NCI-H460 (cell line): ENCODE measurements at places on chromosomes 4 and X.

DNA sequence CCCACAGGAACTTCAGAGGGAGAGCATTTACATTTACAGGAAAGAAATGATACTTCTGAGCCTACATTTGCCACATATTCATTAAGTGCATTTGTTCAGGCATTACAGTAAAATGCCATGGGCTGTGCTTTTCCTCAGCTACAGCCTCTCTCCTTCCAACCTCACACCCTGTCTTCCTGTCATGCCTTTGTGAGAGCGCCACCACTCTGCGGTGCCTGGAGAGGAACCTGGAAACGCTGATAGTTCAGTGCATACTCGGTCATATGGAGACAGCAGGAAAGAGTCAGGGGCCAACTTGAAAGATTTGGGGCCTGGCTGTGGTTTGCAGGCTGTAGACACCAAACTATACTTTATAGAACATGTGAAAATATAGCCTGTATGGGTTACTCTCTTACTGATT lies 40.5 kb downstream of the NFKB1 start:
- DNase-seq: no peak

DNA sequence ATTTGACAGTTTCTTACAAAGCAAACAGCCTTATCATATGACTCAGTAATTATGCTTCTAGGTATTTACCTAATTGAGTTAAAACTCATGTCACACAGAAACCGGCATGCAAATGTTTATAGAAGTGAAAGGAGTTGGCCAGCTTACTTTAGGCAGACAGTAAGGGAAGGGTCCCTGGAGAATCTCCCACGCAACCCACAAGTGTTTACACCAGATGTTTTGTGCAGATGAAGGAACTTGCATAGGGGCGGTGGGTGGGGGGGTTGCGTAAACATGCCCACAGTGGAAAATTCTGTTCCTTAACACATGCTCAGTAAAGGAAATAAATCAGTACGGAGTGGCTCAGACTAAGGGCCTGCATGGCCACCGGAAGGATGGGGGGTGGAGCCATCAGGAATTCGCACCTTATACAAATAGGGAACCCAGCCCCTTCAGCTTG lies 330.5 kb upstream of the AADAT start:
- DNase-seq: no peak

GRCh38 chr4:158781963-158782362 lies 13.1 kb downstream of the FNIP2 start:
- DNase-seq: no peak

GRCh38 chrX:8743126-8743732 lies 11.3 kb upstream of the ANOS1 start:
- peak; percentile 30 for DNase-seq

- peak; percentile 72 for DNase-seq
These were observed at the start of the genes DNAAF6 and NUP62CL for GRCh38 chrX:107205770-107206696. Gene DNAAF6, plus strand, starts transcription at chrX:107206611. Its CDS starts 6,265 bp downstream, at chrX:107212876. Gene NUP62CL, minus strand, starts transcription at chrX:107206433. Its CDS starts 31,287 bp downstream, at chrX:107175146.

- no peak for DNase-seq
These were observed 552 bp downstream of the NKRF start for GRCh38 chrX:119605464-119606279.

DNA sequence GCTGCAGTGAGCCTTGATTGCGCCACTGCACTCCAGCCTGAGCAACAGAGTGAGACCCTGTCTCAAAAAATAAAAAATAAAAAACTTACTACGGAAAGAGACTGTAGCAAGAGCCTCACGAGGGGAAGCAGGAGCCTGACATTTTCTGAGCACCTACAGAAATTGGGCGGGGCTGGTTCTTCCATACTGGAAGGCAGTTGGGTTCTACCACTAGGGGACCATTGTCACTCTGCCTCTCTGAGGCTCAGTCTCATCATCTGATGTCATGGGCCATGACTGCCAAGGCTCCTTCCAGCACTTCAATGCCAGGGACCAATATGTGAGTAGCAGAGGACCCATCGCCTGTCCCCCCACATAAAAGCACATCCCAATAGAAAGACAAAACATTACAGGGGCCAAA lies 8.2 kb downstream of the SH3KBP1 start:
- no peak for DNase-seq

DNA sequence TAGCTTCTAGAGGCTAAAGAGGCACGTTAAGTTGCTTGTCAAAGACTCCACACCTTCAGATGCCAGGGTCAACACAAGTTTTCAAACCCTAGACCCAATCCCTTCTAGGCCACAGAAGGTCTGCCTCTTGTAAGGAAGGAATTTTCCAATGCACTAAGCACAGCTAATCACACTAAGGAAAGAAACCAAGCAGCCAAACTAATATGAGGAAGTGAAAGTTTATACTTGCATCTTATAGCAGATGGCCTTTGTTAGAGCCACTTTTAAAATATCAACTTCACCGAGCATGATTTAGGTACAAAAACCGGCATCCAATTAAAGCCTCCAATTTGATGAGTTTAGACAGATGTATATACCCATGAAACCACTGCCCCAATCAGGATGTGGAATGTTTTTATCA lies 9.9 kb downstream of the FHL1 start:
- no peak for DNase-seq

- peak; percentile 92 for DNase-seq
These were observed 174.2 kb upstream of the JADE1 start for GRCh38 chr4:128635141-128635954.

- DNase-seq: no peak
These were observed 49.2 kb downstream of the IRF2 start for GRCh38 chr4:184424993-184425758.

DNA sequence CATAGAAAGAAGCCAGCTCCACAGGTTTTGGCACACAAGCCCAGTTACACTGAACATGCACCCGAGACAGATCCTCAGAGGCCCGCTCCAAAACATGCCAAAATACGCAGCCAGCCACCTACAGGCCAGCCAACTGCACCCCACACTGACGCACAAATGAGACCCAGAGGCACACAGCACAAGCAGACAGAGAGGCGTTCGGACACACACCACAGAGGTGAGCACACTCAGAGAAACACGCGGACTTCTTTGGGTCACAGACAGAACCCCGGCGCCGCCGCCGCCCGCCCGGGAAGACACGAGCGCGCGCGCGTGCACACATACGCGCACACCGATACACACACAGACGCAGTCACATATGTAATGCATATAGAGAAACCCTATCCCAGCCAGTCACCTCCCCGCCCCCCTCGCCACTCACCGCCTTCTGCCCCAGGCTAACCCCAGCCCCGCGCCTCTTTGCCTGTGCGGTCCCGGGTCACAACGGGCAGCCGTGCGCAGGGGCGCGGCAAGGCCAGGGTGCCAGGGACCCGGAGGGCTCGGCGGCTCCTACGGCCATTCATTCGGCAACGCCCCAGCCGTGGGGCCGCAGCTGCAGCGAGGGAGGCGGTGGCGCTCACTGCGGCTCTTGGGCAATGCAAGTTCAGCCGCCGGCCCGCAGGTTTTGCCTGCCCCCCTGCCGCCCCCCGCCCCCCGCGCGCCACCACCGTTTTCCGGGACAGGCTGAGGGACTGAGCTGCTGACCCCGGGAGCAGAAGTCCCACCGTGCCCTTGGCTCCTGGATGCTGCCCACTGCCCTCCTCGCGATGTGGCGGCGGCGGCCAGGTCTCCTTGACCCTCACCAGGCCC lies 553 bp downstream of the SEPTIN6 start:
- DNase-seq: peak; percentile 23

DNA sequence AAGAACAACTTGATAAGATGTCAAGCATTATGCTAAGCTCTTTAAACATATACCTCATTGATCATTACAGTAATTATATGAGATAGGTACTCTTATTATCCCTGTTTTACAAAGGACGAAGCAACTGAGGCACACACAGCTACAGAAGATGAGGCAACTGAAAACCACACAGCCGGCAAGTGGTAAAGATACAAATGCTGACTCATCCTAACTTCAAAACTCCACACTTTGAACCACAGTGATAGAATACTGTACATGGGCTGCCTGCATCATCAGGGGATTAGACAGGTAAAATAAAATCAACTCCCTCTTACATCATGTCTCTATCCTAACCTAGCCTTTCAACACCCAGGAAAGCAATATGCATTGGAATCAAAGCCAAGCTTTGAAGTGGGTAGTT lies 47.8 kb downstream of the LHFPL1 start:
- DNase-seq: no peak

- DNase-seq: no peak
These were observed 639.7 kb upstream of the AGA start for GRCh38 chr4:178081896-178082295.

- DNase-seq: no peak
These were observed 130.6 kb downstream of the FRYL start for GRCh38 chr4:48649505-48649904.

DNA sequence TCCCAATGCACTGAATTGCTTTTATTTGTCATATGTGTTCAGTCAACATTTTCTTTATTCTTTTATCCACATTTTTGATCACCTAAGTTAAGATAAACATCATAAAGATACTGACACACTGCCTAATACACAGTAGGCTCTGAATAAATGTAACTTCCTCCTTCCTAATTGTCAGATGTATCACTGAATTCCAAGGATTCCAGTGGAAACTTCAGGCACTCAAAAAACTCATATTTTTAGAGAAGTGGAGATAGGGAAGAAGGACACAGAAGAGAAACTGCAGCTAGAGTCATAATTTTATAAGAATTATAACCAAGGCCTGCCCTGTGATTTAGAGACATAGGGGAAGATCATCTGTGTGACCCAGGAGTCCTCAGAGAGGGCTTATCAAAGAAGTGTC lies 753.3 kb downstream of the ADGRL3 start:
- no peak for DNase-seq

- DNase-seq: no peak
These were observed 5.1 kb upstream of the CXCL10 start for GRCh38 chr4:76028350-76028765.

DNA sequence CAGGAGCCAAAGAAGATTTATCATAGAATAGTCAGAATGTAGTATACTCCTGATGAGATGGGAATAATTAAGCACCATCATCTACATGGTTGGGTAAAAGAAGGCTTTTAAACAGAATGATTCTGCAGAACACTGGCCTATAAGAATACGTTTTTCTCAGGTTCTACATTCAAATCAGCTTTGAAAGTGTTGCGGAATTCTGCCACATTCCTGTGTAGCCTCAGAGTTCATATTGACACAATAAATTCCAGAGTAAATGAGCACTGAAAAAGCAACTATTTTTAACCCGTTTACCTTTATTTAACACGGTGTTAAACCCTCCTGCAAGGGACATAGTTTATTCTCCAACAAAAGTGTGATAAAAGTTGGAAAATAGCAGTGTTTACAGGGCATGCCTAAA lies 950.2 kb upstream of the SLIT2 start:
- no peak for DNase-seq

GRCh38 chrX:72326605-72327300 lies 21.0 kb upstream of the CITED1 start:
- DNase-seq: no peak

- no peak for DNase-seq
These were observed 69.5 kb downstream of the IL15 start for GRCh38 chr4:141705747-141706377.

DNA sequence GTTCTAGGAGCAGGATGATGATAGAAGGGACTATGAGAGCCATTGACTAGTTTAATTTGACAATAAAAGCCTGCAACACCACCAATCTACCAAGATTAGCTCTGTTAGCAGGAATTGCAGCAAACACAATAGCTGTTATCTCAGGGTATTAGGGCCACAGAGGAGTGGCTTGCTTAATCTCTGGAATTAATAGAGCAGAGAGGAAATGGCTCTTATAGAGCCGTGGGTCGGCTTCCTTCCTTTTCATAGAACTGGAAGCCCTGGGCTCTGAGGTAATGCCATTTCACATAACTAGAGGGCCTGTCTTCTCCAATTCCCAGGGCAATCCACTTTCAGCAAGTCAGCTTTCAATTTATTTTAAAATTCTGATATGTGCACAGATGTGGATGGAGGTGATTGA lies 83.0 kb downstream of the MAMLD1 start:
- no peak for DNase-seq

GRCh38 chr4:48361012-48361400 lies 19.7 kb downstream of the SLAIN2 start:
- DNase-seq: no peak

DNA sequence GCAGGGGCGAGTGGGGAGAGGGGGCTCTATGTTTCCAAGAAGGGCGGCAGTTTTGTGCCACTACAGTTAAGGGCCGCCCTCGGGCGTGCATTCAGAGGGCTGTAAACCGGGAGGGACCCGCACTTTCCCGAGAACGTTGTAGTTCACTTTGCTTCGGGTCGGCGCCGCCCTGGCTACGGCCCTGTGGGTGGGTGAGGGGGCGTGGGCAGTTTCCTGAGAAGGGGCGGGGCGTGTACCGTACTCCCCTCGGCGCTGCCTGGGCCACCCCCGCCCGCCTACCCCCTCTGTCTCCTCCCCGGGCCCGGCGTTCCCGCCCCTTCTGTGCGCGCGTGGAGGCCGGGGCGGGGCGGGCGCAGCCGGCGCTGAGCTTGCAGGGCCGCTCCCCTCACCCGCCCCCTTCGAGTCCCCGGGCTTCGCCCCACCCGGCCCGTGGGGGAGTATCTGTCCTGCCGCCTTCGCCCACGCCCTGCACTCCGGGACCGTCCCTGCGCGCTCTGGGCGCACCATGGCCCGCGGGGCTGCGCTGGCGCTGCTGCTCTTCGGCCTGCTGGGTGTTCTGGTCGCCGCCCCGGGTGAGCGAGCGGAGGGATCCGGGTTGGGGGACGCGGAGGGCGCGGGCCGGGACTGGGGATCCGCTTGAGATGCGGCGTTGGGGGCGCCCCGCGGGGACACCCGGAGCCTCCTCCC lies at the start of gene CD99:
Gene CD99, plus strand, starts transcription at position 440 of the 687 bp plus-strand sequence. Its CDS starts 66 bp downstream, at position 506.
- DNase-seq: peak; percentile 74

- no peak for DNase-seq
These were observed 1.1 kb upstream of the SLC10A7 start for GRCh38 chr4:146522869-146523205.

GRCh38 chr4:175998782-175999181 lies 66.9 kb upstream of the WDR17 start:
- DNase-seq: peak; percentile 15

GRCh38 chrX:148914783-148915182 lies 414.4 kb downstream of the AFF2 start:
- no peak for DNase-seq

DNA sequence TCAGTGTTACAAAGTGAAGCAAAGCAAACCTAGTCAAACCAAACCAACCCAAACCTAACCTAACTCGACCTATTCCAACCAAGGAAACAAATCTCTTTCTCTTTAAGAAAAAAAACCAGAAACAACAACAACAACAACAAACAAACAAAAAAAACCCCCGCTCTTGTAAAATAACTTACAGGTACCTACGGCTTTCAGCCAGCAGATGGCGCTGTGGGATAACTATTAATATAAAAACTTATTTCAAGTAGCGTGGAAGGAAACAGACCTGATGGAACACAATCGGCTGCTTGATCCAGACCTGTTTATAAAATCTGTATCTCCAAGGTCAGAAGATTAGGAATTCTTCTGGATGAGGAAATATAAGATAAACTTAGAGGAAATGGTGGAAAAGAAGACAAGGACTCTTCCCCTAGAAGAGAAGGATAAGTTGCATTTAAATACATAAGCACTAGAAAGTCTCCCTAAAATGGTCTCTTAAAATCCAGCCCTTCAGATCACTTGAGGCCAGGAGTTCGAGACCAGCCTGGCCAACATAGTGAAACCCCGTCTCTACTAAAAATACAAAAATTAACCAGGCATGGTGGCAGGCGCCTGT lies 34.4 kb upstream of the CDKL5 start:
- peak; percentile 50 for DNase-seq
